ENCODE measurements at places on chromosomes 3 and 15.

DNA sequence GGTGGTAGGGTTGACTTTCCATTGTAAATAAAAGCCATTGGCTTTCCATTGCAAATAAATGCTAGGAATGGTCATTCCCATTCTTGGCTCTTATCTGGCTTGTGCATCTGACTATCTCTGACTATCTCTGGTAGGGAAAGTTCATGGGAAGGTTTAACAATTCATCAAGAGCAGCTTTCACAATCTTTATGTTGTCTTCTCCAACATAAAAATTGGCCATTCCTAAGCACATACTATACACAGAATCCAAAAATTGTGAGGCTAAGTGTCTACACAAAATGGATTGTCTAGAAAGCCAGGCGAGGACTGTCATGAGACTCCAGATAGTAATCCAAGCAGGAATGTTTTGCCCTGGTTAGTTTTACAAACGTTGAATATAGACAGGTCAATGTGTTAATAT is 54.4 kb upstream of the WNT5A start:
- DNase-seq = no peak

- peak; percentile 27 for DNase-seq
Measured at GRCh38 chr3:175208326-175208725, 349.2 kb downstream of the NAALADL2 start.

- no peak for DNase-seq
Measured at GRCh38 chr15:60320365-60320764, 77.4 kb downstream of the ANXA2 start.

DNA sequence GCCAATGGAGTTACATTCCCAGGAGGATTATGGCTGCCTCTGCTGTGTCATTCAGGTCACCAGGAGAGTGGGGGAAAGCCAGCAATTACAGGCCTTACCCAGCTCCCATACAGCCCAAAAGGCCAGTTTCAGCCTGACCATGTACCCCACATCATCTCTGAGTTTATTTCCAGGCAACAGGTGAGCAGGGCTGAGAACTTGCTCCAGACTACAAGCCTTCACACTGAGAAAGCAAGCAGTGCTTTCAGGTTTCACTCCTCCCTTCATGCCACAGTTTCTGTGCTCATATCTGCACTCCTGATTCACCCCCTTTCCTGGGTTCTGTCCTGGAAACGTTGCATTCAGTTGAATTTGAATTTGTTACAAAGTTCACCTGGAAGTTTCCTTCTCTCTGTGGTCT is 68.1 kb upstream of the ABI3BP start:
- no peak for DNase-seq

DNA sequence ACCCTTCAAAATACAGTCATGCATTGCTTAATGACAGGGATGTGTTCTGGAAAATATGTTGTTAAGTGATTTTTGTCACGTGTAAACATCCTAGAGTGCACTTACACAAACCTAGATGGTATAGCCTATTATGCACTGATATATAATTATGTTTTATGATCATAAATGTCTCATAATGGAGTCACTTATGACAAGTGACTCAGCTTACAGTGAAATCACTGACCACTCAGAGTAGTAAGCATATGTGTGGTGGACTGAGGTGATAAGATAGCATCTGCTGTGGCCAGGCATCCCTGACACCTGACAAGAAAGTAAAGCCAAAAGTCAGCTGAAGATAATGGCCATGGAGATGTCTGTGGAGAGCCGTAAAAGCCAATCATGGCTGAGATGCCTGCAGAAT is 5.4 kb downstream of the ACAD11 start:
- peak; percentile 54 for DNase-seq

DNA sequence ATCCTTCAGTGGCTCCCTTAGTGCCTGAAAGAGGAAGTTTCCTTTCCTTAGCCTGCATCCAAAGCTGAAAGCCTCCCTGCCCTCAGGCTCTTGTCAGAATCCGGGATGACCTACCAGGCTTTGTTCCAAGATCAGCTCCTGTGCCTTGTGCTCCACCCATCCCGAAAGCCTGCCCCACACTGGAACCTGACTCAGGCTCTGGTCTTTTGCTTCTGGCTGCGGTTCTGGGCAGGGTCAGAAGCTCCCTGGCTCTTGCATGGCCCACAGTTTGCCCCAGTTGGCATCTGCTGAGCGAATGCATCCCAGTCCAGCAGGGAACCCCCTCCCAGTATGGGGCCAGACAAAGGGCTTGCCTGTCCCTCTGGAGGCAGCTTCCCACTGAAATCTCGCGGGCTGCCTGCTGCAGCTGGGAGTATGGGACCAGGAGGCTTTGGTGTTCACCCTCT is 25.9 kb upstream of the KIF23 start:
- DNase-seq = peak; percentile 82

- DNase-seq = no peak
Measured at GRCh38 chr15:78110096-78110495, 17.7 kb downstream of the SH2D7 start.

- peak; percentile 59 for DNase-seq
Measured at GRCh38 chr15:89472785-89473256, 23.6 kb downstream of the RHCG start.

DNA sequence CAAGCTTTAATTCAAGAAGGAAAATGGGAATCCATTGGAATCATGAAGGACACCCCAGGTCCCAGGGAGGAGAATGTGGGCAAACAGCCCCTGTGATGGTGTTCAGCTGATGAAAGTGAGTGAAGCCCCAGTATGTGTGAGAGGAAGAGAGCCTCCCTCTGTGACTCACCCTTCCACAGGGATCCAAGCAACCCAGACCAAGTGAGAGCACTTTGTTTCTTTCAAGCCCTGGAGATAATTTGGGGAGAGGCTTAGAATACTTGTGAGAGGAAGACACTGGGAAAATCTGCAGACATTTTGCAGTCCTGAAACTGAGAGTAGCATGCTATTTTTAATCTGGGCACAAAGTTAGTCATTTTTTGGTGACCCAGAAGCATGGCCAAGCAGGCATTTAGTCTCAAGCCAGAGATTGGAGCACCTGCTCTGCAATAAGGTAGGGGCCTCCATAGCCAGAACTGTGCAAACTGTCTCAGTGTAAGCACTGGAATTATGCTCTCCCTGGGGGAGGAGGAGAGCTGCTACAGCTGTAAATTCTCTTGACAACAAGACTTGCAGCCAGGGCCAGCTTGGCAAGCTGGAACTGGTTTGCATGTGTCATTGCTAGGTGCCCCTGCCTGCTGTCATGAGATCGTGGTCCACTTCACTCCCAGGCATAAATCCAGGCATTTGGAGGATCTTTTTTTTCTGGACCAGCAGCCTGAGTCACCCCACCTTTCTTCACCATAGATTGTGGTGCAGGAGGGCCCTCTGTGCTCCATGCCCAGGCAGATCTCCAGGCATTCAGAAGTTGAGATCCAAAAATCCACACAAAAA is 537.8 kb upstream of the DPPA4 start:
- DNase-seq = peak; percentile 5

DNA sequence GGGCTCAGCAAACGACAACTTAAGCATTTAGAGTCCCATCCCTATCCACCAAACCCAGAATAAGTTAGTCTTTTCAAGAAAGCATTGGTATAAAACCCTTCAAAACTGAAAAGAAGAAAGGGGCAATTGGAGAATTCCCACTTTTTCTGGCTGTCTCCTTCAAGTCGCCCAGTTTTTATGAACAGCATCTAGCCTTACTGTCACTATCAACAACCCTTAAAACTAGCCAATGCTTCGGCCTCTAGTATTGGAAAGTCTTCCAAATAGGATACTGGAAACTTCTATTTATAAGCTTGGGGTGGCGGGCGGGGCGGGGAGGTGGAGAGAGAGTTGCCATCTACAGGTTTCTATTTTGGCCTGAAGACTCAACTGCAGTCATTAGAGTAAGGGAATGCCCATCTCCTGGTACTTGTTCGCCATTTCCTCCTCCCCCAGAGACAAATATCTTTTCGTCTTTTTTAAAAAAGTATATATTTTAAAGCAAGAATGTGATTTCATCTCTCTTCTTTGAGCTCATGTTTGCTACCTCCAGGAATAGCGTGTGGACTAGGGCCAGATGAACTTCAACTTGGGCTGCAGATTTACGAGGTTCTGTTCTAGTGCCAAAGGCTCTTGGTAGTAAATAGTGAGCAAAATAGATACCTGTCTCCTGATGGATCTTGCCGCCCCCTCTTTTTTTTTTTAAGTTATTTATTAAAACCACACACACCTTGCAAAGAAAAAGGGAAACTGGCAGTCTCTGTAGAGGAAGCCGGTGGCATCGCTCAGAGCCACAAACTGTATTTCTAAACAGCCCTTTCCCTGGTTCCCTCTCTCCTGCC is 2.7 kb downstream of the BCL6 start:
- DNase-seq = peak; percentile 24

DNA sequence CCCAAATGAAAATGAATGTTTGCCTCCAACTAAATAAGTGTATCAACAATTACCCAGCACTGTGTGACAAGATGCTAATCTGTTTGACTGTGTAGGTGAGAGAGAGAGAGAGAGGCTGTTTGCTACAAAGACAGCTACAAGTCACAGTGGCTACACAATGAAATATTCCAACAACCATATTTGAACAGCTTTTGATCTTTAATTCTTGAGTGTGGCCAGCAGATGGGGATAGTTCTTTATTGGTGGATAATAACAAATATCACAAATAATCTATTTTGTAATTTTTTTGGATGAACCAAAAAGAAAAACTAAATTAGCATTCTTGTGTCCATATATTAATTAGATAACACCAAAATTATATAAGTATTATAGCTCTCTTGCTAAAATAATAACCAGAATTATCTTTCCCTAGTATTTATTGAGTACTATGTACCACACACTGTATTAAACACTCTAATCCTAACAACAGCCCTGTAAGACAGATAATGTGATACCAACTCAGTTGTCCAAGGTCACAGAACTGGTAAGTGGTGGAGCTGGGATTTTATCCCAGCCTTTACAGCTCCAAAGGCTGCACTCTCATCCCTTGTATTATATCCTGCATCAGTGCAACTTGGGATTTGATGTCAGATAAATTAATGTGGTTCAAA is 61.9 kb upstream of the C3orf80 start:
- peak; percentile 58 for DNase-seq

GRCh38 chr15:69713726-69714559 is 261.3 kb downstream of the RPLP1 start:
- DNase-seq = peak; percentile 6

GRCh38 chr15:73078722-73079121 is 26.5 kb downstream of the NEO1 start:
- DNase-seq = peak; percentile 80

- DNase-seq = no peak
Measured at GRCh38 chr3:27209617-27210264, 159.4 kb downstream of the NEK10 start.

- peak; percentile 62 for DNase-seq
Measured at GRCh38 chr3:164640591-164640990, 437.7 kb downstream of the SI start.

DNA sequence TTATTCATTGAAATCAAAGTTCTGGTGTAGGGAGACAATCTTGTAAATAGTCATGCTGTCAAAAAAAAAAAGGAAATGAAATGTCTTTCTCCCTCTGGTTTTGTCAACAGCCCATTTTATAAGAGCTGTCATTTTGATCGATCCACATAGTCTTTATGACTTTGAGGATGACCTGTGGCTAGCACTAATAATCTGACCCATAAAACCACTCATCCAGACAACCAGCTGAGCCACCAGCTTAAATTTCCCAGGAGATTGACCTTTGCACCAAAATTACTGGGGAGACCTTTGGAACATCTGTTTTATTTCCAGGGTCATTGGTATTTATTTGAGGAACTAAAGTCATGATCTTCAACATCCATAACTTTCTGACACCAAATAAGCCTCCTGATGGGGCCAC is 98.5 kb upstream of the MME start:
- no peak for DNase-seq

- no peak for DNase-seq
Measured at GRCh38 chr15:101193806-101194545, 57.9 kb downstream of the CHSY1 start.

DNA sequence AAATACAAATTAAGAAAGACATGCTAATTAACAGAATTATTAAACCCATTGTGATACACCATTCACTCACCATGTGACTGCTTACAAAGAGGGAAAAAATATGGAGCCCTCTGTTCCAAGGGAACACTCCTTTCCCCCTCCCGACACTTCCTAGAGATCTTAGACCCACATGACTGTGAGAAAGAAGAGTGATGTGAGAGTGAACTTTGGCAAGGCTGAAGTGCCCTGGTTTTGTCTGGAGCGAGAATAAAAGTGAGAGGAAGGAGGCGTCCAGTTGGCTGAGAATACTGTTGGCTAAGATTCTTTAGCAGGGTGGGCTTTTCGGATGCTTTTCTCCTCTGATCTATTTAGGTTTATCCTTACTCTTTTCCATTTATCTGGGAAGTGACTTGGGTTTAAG is 14.1 kb downstream of the CHL1 start:
- no peak for DNase-seq

DNA sequence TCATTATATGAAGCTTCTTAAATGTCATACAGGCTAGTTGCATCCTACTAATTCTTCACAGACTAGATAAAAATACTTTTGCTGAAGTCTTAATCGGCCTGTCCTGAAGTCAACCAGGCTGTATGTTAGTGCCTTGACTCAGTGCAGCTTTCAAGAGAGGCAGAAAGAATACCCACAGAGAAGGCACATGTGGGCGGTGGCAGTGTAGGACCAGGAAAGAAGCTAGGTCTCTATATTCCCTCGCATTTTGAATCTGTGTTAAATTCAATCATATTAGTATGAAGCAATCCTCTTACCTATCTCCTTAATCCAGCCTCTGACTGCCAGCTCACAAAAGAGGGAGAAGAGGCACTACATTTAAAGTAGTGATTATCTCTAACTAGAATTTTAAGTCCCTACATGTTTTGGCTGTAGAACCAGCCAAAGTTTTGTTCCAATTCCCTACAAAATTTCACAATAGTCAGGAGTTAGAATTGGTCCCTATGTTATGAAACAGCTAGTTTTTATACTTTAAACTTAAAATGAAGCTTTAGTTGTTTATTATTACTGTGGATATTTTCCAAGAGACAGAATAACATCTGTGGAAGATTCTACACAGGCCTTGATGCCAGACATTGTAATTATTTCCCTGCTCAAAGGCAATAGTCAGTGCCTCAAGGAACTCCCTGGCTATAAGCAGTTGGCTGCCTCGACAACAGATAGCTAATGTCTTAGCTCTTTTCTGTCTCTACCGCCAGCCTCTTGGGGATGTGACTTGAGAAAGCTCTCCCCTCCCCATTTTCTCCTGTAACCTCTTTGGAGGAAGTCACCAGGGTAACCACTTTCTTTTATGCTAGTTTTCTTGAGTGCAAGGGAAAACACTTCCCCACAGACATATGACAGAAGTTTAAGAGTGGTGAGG is 31.9 kb downstream of the CRTC3 start:
- no peak for DNase-seq

GRCh38 chr15:60590935-60591495 is 112.1 kb upstream of the ICE2 start:
- DNase-seq = peak; percentile 19

DNA sequence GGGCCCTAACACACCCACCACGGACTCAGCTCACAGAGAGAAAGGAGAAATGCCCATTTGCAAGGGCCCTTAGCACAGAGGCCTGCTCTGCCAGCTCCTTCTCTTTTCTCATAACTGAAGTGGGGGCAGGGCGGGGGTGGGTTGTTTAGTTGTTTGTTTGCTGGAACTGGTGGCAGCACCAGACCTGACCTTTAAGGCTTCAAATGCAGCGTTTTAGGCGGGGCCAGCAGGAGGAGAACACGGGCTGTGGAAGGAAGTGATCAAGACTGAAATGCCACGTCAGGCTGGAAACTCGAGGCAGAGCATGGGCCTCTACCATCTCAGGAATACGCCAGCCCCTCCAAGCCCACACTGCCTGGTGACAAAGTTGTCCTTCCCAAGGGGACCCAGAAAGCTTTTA is 9.3 kb downstream of the CACNA2D2 start:
- DNase-seq = no peak

- no peak for DNase-seq
Measured at GRCh38 chr15:27824841-27825422, 274.2 kb downstream of the OCA2 start.

All from ELR (cell line).